ENCODE measurements at places on chromosomes 5 and 9.

- no peak for DNase-seq
Observed at GRCh38 chr5:16921211-16921610, 14.9 kb downstream of the MYO10 start.

- no peak for DNase-seq
Observed at GRCh38 chr5:83093692-83094091, 16.3 kb downstream of the XRCC4 start.

DNA sequence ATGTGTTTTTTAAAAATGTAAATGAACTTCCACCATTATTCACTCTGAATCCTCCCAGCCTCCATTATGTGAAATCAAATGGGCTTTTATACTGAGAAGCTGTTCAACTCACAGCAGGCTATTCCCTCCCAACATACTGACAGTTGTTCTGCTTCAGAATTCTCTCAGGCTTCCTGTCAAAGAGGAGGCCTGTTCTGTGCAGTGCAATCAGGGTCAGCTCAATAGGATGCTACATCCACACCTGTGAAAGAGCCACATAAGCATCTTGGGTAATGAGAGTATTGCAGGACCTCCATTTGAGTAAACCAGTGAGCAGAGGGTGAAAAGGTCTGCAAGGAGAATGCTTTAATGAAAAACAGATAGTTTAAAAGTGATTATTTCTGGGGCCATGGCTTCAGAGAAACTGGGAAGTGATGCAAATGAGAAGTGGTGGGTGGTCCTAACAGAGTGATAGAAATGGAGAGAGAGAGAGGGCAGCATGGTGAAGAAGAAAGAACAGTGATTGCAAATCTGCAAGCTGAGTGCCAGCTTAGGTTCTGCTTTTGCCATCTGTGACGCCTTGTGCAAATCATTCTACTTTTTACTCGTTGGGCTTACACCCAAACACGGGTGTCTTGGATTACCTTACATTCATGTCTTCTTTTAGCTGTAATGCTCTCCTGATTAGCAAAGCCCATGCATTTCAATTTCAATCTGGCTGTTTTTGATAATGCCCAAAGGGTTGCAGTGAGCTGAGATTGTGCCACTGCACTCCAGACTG is 202.5 kb upstream of the NMUR2 start:
- DNase-seq, result no peak

GRCh38 chr9:5042661-5043178 is 57.6 kb downstream of the JAK2 start:
- no peak for DNase-seq

GRCh38 chr9:12730927-12731326 is 37.7 kb downstream of the TYRP1 start:
- no peak for DNase-seq

- peak; percentile 52 for DNase-seq
Observed at GRCh38 chr5:1799110-1799601, 481 bp downstream of the MRPL36 start.
